Fibroblast of lung (primary cell): ENCODE measurements at places on chromosomes 5 and 9. TPM values are rescaled to one million over a fixed set of nuclear protein-coding genes. Genes with fewer than 3 reads are reported as not detected.

Gene SLCO4C1
- under 0.01 TPM in 1 of 2 replicates, not detected in the other for total RNA-seq

Gene C5orf52
- not detected in 2 replicates for total RNA-seq

DNA sequence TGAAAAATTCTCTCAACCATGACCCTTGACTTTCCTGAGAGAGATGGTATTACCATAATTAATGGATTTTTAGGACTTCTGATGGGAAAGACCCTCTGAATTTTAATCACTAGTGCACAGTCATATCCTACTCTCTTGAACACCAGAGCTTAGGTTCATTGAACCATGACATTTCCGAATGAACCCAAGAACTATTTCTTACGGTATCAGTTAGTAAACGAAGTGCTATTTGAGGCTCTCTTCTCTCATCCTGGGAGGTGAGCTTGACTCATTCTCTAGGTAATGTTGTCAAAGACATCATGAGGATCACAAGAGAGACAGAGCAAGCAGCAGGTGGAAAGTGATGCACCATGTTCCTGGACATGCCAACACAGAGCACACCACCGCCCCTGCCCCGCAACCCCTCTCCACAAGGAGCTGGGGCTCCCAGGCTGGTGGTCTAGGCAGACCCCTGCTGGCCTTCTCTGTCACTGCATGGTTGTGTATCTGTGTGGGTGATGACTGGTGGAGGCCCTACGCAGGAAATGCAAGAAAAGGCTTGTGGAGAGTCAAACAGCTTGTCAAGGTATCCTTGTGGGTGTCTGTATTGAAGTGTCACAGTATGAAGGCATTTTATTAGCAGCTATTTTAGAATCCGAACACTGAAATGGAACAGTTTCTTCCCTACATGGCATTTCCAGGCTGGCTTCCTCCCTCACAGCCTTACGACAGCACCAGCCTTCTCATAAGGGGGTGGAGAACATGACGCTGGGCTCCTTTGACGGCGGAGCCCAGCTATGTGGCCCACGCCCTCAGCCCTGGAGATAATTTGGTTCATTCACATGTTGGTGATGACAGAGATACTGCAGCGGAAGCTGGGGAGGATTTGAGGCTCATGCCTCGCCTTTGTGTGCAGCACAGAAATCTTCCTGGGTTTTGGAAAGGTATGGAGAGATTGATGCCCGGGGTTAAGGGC lies 297.6 kb downstream of the NTRK2 start:
- DNase-seq = no peak

GRCh38 chr5:32276173-32276853 lies 36.4 kb downstream of the MTMR12 start:
- DNase-seq = peak; percentile 24

DNA sequence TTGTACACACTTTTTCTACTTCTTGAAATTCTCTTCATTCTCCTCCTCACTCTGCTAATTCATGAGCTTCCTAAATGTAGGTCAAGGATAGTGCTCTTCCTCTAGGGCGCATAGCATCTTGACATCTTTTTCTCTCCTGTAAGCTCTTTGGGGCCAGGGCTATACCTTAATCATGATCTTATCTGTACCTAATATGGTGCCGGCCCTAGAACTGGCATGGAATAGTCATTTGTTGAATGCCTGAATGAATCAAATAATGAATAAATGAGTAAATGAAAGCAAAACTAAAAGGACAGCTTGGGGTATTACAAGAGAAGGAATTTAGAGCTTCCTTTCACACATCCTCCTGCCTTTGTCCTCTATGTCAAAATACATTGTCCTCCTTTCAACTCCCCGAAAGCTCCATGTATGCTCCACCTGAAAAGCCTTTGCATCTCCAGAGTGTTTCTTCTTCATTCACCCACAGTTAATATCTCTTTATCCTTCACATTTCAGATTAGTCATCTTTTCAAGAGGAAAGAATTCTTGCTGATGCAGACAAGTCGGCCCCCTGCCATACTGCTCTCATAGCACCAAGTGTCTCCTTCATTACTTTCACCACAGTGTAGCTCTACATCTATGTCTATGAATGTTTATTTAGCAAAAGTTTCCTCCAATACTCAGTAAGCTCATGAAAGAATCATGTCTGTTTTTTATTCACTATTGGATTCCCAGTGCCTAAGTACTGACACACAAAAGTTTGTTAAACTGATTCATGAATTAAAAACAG lies 16.4 kb upstream of the PPP2R2B start:
- peak; percentile 89 for DNase-seq

DNA sequence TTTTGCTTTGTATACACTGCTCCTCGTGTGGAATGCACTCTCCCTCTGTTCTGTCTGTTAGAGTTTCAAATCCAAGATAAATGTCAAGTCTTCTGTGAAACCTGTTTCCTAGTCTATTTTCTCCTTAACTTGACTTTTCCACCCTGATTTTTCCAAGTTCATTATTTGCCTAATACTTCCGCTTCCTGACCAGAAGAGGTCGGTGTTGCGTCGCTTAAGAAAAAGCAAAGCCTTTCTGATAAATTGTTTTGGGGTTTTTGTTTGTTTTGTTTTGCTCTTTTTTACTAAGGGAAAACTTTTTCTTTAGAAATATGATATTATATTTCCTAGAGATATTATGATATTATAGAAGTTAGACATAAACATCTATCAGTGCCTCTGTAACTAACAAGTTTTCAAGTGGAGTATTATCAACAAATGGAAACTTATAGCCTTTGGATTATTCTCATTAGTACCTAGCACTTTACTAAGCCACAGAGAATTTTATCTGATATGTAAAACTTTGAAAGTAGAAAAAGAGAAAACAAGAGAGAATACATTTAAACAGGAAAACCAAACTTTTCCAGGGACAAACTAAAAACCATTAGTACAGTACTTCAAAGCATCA lies 55.8 kb downstream of the PHAX start:
- DNase-seq = peak; percentile 36

DNA sequence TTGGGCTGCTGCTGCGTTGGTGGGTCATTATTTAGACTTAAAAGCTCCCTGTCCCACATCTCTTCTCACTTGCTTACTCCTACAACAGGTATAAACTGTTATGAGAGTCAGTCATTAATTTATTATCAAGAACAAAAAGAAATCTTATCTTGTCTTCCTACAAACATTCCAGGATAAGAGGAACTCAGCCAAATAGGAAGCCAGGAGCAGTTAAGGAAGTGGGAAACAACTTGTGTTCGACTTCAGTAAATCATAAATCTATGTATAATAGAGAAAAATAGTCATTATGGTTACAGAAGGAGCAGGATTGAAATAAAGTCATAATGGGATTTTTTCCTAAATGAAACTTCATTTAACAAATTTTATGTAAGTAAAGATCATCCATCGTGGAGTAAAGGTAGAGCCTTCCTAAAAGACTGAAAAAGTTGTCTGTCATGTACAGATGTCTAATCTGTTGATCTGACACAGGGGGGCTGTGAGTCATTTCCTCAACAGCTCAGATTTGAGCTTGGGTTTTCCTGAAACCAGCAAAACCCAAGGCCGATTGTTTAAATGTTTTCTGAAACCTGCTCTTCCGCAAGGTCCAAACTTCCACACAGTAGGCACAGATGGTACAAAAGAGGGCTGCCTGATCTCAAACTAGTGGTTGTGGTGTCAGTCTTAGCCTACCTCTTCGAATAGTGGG lies 25.3 kb upstream of the LRRTM2 start:
- peak; percentile 43 for DNase-seq
